ENCODE measurements at places on chromosomes 12 and 14.
A peak's percentile ranks its signal among the peaks of the same experiment; 100 is the strongest.

DNA sequence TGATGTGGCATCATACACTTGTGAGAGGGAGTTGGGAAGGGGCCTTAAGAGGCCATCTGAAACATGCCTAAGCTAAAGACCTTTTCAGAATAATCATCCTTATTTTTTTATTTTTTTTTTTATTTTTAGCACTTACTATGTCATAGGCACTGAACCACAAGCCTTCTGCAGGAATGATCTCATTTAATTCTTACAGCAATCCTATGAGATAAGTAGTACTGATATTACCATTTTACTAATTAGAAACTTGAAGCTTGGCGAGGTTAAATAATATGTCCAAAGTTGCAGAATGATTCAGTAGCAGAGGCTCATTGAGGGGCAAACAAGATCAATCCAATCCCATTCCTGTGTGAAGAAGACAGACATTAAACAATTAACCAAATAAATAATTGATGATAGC, 33.4 kb upstream of the DDHD1 start:
- no peak for DNase-seq

- DNase-seq = peak; percentile 65
Measured at GRCh38 chr12:70756118-70756517, 118.9 kb upstream of the PTPRB start.

DNA sequence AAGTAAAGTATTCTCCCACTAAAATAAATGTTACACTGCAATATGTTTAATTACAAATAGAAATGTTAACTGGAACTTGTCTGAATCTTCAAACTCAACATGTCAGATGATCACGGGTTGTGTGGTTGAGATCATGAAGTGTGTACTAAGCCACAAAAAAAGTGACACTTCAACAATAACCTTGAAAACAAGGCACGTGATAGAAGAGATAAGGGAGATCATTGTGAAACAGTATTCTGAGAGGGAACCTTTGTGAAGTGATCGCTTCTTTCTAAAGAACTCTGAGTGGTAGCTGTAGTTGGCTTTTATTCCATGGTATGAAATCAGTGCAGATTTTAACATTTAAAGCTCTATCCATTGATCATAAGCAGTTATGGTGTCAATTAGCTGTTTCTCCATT, 60.0 kb downstream of the LIN52 start:
- no peak for DNase-seq

- DNase-seq = peak; percentile 34
Measured at GRCh38 chr14:89889626-89890025, 64.9 kb downstream of the EFCAB11 start.

DNA sequence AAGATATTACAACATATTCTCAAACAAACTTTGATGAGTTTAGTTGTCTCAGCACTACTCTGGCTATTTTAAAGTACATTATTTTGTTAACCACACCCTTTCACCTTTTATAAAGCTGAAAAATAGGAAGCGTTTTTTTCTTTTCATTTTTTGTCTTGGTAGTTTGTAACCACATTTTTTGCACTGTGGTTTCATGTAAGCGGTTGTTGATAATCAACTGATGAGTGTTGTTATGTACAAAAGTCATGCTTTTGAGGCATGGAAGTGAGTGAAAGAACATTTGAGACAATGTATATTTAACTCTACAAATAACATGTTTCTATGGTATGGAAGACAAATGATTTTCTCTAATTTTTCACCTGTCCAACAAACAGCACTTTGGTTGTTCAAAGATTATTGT, 52.1 kb upstream of the ATP2B1 start:
- no peak for DNase-seq

GRCh38 chr14:102826161-102826560, 48.9 kb downstream of the TRAF3 start:
- DNase-seq = peak; percentile 11

DNA sequence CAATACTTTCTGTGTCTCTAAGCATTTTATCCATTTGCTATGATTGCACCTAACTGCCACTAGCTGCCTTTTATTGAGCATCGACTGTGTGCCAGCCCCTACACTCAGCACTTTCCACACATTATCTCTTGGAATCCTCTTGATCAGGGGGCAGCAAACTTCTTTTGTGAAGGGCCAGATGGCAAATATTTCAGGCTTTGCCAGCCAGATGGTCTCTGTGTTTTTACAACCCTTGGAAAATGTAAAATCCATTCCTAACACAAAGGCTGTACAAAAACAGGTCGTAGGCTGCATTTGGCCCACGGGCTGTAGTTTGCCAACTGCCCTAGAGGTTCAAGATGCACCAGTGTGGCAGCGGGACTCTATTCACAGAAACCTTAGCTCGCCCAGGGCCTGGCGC, 19.5 kb downstream of the FOXN4 start:
- no peak for DNase-seq

- no peak for DNase-seq
Measured at GRCh38 chr12:128711486-128711885, 112.3 kb downstream of the SLC15A4 start.

GRCh38 chr12:103470664-103471063, 25.1 kb downstream of the C12orf42 start:
- DNase-seq = no peak

DNA sequence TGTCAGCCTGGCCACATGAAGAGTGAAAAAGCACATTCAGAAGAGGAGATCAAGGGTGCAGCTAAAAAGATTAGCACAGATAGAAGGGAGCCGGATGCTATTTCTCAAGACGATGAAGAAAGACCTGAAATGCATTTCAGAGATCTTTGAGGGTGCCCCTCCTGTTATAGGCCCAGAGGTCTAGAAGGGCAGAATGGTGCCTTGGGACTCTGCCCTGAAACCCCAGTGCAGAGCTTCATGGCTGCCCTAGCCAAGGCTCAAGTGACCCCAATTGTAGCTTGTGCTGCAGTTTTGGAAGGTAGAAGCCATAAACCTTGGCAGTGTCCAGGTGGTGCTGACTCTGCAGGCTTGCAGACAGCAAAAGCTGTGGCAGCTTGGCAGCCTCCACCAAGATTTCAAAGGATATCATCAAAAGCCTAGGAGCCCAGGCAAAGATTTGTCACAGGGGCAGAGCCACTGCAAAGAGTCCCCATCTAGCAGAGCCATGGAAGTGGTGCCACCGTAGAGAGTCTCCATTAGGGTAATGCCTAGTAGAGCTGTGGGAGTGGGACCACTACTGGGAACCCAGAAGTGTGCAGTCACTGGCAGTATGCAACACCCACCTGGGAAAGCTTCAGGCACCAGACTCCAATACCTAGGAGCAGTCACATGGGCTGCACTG, 6.4 kb downstream of the LACRT start:
- no peak for DNase-seq

- no peak for DNase-seq
Measured at GRCh38 chr12:53964315-53964713, 8.6 kb upstream of the HOXC11 start.

DNA sequence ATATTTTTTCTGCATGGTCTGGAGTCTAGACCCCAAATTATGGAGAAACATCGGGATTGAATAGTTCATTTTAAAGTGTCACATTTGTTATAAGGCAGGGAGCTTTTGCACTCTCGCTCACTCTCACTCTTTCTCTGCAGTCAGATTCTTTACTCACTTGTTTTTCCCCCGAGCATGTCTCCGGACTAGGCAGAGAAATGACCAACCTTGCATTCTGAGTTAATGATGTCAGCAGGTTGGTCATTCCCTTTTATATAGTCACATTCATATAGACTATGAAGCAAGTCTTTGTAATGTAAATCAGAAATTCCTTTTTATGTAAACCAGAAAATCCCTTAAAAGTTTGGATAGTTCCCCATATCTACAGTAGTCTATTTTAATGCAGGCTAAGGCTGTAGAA, 4.1 kb downstream of the C12orf75 start:
- DNase-seq = peak; percentile 87

DNA sequence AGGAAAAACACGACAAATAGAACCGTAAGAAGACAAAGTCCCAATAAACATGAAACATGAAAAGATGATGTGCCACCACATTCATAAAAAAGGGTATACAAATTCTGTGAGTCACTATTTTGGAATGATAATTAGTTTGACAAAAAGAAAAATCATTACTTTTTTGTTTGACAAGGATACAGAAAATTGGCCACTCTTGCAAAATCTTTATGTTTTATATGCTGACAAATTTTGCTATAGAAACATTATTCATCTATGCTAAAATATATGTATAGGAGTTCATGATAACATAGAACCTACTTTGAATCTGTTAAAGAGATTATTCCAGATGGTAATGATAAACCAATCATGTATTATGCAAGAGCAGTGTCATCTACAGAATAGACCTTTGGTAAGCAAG, 1201.0 kb downstream of the FSCB start:
- no peak for DNase-seq

- DNase-seq = no peak
Measured at GRCh38 chr12:68236421-68237059, 10.9 kb upstream of the IL26 start.

DNA sequence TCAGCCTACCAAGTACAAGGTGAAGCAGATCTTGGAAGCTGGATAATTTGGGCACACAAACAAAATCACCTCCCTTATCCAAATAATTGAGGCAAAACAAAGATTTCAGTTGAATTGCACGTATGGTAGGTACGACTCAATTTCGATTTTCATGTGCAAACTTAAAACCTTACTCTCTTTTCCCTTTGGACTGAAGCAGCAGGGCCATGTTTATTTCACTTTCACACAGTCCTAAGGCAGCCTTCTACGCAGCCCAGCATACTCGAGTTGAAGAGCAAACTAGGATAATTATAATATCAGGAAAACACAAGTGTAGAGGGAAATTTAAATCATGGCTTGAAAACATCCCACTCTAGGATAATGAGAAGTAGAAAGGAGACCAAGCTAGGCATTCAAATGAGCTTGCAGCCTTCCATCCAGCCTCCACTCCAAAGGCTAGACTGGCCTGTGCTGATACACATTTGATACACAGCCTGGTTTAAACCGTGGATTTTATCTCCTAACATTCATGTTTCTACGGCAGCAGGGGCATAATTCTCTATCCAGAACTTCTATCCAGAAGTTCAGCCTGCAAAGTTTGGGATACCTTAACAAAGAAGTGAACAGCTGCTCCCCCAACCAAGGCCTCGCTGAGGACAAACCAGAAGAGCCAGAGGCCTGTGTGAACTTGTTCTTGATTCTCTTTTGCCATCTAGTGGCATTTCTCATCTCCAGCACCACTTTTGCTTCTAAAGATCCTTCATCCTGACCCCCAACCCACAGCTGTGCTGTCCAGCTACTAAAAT, 2.4 kb upstream of the RNASE7 start:
- DNase-seq = peak; percentile 67

GRCh38 chr14:50059763-50060616, 56.4 kb downstream of the VCPKMT start:
- no peak for DNase-seq

- DNase-seq = no peak
Measured at GRCh38 chr14:105100910-105101309, 35.7 kb upstream of the GPR132 start.

DNA sequence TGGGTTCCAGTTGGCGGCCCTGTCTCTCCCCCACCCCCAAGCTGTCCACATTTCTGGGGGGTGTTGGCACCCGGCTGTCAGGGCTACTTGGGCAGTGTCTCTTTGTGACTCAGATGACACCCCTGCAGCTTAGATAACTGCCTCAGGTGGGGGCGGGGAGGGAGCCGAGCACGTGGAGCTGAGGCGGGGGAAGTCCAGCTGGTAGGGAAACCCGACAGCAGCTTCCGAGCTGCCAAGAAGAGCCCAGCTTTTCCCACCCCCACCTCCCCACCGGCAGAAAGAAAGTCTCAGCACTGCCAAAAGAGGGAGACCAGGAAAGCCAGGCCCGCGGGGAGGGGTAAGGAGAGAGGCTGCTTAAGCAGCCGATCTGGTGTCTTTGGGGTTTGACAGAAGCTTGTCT, 1.4 kb downstream of the LRTM2 start:
- DNase-seq = no peak

DNA sequence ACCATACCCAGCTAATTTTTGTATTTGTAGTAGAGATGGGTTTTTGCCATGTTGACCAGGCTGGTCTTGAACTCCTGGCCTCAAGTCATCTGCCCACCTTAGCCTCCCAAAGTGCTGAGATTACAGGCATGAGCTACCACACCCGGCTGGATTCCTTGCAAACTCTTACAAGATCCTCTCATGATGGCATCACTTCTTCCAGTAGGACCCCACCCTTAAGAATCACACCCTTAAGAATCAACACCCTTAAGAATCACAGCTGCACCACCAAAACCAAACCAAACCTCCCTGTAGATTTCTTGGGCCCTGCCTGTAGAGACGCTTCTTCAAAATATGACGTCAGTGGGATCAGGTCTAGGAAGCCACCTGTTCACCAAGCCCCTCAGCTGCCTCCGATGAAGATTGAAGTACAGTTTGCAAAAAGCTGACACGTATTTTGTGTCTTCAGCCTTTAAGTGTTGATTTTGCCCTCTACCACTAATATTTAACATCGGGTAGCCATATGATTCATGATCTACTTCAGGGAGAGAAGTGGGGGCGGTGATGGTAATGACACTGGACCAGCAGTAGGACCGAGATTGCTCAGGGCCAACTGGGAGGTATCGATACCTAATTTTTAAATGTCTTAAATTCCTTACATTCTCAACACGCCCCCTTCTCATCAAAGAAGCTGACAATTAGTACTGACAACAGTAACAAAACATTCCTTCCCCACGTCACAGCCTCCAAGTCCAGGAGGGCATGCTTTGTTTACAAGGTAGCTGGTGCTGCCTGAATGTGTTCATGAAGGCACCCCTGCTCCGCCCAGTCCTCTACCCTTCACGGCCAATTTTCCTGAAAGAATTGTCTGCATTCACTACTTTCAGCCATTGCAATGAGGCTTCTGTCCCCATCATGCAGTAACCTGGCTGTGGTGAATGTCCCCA, 57.2 kb downstream of the ESRRB start:
- DNase-seq = no peak

GRCh38 chr12:121232977-121233627, 23.2 kb downstream of the P2RX4 start:
- DNase-seq = no peak

- DNase-seq = peak; percentile 90
Measured at GRCh38 chr14:78253986-78254385, 83.8 kb downstream of the NRXN3 start.

DNA sequence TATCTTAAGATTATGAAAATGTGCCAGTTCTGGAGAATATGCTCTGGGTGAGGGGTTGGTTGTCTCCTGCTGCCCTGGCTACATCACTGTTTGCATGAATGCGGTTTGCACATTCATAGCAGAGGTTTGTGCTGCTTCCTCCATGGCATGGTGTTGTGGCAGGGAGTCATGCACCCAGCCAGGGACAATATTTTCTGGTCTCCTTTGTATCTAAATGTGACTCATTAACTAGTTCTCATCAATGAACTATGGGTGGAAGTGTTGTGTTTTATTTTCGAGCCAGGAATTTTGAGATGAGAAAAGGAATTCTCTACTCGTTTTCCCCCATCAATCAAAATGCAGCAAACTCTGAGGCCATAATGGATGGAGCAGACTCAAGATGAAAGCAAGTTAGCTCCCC, 527.3 kb downstream of the SNAPC1 start:
- peak; percentile 48 for DNase-seq

All from fibroblast of skin of abdomen (primary cell).